Fibroblast of skin of left quadriceps (primary cell): ENCODE measurements at places on chromosomes 5 and 9.

DNA sequence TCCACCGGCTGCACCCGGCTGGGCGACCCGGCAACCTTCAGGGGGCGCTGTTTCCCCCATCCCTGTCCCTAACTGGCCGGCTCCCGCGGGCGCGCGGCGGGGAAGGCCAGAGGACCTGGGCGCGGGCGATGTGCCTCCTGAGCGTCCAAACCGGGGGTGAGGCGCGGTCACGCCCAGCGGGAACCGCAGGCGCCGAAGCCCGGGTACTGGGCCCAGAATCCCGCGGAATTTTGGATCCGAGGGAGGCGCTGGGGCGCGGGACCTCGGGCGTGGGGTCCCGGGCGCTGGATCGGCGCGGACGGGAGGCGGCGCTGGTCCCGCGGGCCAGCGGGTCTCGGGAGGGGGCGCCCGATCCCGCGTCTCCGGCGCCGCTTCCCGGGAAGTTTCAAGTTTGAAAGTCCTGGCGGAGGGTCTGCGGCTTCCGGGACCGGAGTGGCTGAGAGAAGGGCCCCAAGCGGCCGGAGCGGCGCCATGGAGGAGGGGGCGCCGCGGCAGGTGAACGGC lies at the start of gene PKN3:
Gene PKN3, plus strand, starts transcription at position 59 of the 504 bp plus-strand sequence. Its CDS starts 413 bp downstream, at position 472.
- DNase-seq, result no peak

- no peak for DNase-seq
Measured at GRCh38 chr9:127754099-127755060, 19.3 kb upstream of the TOR2A start.

- DNase-seq, result no peak
Measured at GRCh38 chr9:130042406-130042884, 544 bp downstream of the FNBP1 start.

DNA sequence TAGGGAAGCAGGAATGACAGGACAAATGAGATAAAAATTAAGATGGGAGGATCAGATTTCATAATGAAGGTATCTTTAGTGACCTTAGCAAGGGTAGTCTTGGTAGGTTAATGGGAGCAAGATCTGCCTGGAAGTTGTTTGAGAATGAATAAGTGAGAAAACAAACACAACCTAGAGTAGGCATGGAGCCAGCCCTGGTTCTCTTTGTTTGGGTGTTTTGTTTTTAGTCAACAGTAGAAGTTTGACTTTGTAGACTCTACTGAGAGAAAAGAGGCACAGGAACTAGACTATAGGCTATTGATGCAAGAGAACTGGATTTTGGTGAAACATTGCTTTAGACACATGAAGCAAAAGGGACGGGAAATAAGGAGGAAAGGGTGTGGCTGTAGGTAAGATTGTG lies 40.3 kb downstream of the KCNN2 start:
- no peak for DNase-seq

DNA sequence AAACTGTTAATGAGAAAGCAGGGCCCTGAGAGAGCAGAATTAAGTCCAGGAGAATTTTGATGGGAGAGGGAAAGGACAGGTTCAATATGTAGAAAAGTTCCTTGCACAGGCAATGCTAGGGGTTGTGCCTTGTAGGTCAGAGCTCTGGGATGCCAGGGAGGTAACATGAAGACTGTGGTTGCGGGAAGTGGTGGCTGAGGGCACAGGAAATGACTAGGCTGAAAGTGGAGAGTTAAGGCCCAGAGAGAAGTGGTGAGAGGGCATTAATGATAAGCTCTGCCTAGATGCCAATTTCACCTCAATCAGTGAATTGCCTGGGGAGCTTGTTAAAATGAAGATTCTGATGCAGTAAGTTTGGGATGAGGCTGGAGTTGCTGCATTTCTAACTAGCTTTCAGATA lies 31.5 kb upstream of the PPP3R2 start:
- no peak for DNase-seq

- no peak for DNase-seq
Measured at GRCh38 chr9:113349445-113350094, at the start of gene BSPRY. Gene BSPRY, plus strand, starts transcription at chr9:113349541. Its CDS starts 39 bp downstream, at chr9:113349580.

DNA sequence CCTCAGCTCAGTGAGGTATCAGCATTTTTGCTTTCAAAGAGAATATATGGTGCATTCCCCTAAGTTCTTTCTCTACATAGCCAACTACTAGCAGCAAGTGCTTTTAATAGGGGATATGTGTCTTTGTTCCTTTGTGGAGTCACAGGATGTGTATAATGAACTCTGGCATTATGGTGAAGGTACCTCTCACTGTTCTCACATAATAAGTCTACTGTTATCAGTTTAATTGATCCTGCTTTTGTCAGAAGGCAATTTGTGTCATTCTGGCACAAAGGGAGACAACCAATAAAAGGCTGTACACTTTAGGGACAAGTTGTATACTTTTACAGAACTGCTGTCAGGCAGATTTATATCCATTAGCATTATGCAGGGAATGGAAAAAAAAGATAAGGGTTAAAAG lies 531.4 kb upstream of the RIOK2 start:
- no peak for DNase-seq

DNA sequence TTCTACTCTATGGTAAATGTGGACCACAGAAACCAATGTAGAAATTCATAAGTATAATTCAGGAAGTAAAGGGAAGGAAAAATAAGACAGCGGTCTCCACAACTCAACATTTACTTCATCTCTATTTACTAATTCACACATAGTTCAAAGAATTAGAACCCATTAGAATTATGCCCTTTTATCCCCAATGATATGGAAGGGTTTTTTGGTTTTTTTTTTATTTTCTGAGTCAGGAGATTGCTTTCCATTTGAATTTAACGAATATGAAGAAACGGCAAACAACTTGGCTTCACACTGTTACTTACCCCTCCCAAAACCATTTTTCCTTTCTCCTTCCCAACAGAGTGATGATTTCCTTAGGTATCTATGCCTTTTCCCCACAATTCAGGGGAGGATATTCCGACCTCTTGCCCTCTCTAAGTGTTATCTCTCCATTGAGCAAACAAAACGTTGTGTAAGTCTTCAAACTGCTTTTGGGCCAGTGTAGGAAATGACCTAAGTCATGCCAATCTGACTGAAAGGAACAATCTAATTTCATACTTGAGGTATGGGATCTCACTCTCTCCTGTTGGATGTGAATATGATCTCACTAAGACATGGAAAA lies 72.0 kb downstream of the CETN3 start:
- no peak for DNase-seq

GRCh38 chr5:122749886-122750285 lies 25.0 kb upstream of the SNX2 start:
- DNase-seq, result no peak

DNA sequence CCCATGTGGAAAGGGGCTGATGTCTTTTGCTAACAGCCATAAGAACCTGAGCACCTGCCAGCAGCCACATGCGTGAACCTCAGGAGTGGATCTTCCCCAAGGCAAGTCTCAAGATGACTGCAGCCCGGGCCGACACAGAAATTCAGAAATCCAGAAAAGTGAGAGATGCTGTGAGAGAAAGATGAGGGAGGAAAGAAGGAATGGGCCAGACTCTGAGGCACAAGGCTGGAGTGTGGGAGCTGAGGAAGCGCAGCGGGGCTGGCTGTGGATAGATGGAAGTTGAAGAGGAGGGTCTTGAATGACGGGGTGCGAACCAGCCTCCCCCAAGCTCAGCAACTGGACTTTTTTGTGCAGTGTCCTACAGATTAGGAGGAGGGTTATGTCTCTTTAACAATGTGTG lies 337.8 kb downstream of the GADD45G start:
- DNase-seq, result no peak

DNA sequence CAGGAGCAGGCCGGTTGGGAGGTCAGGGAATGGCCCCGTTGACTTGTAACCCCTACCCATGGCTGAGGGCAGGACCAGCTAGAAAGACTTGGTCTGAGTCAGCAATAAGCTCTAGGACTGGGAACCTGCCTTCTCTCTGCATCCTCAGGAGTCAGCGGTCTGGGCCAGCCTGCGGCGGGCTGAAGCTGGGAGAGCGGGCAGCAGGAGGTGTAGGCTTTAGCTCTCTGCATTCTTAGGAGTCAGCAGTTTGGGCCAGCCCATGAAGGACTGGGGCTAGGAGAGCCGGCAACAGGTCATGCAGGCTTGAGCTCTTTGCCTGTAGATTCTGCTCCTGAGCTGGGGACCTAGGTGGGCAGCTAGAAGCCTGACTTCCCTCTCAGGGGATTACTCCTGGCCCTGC lies 6.4 kb upstream of the SMIM32 start:
- no peak for DNase-seq

DNA sequence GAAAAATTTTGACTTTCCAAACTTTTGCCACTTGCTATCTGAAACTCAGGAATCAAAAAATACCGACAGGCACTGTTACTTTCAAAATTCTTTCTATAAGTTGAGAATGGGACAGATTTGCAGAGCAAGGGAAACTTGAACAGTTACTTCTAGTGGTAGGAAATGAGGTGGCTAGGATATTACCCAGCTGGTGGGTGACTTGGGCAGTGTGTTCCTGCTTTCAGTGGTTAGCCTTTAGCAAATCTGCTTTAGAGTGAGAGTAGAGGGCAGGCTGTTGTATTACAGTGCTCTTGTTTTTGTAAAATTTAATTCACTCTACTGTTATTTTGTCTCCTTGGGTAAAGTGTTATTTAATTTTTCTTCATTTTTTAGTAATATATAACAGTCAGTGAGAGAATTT lies 40.2 kb upstream of the ROPN1L start:
- no peak for DNase-seq

DNA sequence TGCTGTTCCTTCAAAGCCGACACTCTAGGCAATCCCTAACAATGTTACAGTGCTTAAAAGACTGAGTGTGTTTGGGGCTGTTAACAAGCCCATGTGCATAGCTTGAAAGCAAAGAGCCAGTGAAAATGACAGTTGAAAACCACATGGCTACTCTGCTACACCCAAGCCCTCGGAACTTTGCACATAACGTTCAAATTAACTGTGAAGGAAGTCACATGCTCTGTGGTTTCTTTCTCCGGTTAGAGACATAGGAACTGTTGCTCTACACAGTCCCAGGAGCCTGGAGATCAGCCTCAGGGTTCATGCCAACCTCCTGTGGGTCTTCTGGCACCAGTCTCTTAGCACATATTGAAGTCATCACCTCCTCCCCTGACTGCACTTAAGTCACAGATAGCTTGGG lies 51.1 kb downstream of the C9orf152 start:
- DNase-seq, result peak; percentile 74

DNA sequence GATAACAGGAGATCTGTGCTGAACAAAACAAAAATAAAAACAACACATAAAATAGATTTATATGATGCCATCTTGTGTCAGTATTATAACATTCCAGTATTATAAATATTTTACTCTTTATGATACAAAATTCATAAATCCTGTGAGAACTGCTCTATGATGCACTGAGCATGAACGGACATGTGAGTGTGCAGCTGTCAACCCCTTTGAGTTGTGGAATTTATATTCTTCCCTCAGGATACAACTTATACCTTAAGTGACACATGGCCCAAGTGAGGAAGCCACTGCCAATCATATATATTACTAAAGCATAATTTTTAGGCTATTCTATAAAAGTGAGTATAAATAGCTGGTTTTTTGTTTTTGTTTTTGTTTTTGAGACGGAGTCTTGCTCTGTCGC lies 116.0 kb upstream of the OR13F1 start:
- no peak for DNase-seq

GRCh38 chr9:135416664-135417290 lies 62.8 kb upstream of the PPP1R26 start:
- no peak for DNase-seq

GRCh38 chr9:73871636-73872035 lies 625.5 kb upstream of the RORB start:
- no peak for DNase-seq

- no peak for DNase-seq
Measured at GRCh38 chr5:53991942-53992341, 318.4 kb downstream of the ARL15 start.

- no peak for DNase-seq
Measured at GRCh38 chr5:149302641-149303040, 31.0 kb downstream of the AFAP1L1 start.

- DNase-seq, result no peak
Measured at GRCh38 chr9:4955836-4956235, 29.2 kb upstream of the JAK2 start.

DNA sequence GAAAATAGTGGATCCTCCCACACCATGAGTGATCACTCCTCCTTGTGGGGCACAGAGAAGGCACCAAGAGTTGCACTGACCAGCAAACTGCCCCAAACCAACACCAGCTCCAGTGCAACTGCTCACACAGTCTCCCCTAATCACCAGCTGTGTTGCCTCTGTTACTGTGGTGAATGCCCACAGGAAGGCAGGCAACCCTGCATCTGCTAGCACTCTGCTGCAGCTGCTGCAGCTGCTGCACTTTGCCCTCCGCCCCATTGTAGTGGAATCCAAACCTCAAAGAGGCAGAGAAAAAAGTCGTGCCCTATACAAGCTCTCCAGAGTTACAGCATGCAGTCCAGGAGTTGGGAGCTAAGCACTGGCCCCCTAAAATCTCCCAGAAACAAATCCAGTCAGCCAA lies 339.6 kb downstream of the TRIM36 start:
- DNase-seq, result no peak

DNA sequence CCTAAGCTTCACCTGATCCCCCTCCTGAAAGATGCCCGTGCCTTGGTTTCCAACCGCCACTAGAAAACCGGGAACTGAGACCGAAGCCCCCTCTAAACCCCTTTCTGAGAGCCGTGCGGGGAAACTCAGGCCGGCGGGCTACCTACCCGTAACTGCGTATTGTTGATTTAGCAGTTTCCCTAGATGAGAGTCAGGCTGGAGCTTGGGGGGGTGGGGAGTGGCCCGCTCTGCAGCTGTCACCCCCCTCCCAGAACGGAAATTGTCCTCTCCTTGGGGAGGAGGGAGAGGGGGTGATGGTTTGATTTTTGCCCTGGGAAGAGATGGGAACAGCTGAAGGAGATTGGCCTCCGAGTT lies 2.5 kb downstream of the CXXC5 start:
- no peak for DNase-seq

- DNase-seq, result no peak
Measured at GRCh38 chr9:132185073-132186009, 23.5 kb downstream of the NTNG2 start.

DNA sequence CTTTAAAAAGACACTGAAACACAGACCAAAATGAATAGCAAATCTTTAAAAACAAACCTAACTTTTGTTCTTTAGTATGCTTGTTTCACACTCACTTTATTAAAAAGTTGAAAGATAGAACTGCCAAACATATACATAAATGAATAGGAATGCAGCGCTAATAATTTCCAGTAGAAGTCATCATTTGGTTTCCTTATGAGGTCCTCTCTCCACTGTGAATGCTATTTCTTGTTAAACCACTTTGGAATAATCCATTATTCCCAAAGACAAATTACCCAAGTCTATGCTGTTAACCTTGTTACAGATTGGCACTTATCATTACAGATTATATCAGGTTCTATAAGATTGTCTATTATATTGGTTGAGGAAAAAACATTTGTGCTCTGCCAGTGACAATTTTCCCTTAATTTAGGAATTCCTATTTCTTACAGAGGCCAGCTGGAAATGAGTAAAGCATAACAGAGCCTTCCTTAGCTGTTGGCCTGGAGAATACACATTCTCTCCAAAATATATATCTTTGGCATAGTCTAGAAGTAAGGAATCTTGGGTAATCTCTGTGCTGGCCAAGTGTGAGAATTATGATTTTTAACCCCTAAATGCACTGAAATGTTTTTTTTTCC lies 29.3 kb upstream of the MINAR2 start:
- peak; percentile 4 for DNase-seq
